ENCODE measurements at places on chromosomes 16 and 17.

DNA sequence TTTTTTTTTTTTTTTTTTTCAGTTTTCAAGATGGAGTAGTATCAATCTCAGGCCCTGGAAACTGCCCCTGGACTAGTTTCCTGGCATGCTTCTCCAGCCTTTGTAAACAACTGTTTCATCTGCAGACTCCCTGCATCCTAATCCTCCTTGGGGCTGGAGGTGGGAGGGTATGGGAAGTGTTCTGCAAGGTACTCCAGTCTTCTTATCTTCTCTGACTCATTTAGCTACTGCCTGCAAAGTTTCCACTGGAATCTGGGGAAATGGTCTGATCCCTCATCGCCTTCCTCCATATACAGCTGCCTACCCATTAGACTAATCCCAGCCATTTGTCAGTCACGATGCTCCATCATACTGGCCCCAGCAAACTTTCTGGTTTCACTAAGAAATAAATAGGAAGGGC, 21.5 kb downstream of the COPZ2 start:
- no peak for DNase-seq

GRCh38 chr17:59327981-59328290, 3.5 kb upstream of the YPEL2 start:
- no peak for DNase-seq

GRCh38 chr17:63364944-63365343, 81.2 kb downstream of the CYB561 start:
- DNase-seq, result no peak

- DNase-seq, result no peak
These were observed 8.8 kb upstream of the ADAM11 start for GRCh38 chr17:44749980-44750318.

- no peak for DNase-seq
These were observed 360.8 kb upstream of the ZFHX3 start for GRCh38 chr16:73408716-73409115.

DNA sequence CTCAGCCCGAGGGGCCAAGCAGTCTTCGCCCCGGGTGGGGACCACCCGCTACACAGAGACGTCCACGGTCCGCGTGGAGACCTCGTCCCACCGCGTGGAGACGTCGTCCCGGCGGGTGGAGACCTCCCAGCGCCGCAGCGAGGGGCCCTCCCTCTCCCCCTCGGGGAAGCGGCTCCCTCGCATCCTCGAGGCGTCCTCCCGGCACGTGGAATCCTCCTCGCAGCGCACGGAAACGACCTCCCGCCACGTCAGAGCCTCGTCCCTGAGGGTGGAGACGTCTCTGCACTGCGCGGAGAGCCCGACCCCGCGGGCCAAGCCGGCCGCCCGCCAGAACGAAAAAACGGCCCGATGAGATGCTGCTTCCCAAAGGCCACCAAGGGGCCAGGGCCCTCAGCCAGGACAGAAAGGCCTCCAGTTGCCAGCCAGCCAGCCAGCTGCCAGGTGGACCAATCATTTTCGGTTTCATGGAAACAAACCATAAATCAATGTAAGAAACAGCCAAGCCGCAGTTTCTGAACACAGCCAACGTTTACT, 424 bp downstream of the C17orf100 start:
- peak; percentile 41 for DNase-seq

GRCh38 chr16:71674229-71674628, 48.2 kb downstream of the MARVELD3 start:
- no peak for DNase-seq

DNA sequence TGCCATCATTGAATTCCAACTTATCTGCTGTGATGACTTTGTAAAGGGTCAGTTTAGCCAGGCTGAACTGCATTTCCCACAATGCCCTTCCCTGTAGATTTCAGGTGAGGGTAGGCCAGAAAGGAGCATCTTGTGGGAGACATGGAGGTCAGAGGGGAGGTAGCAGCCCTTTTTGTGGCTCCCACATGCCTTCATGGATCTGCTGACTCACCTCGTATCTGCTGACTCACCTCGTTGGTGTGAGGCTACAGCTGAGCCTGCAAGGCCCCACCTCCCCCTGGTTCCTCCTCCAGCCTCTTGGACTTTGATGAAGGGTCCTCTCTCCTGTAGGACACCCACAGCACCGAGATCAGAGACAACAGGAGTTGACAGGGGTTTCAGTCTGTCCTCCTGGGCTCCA, 102.5 kb downstream of the SALL1 start:
- DNase-seq, result no peak

DNA sequence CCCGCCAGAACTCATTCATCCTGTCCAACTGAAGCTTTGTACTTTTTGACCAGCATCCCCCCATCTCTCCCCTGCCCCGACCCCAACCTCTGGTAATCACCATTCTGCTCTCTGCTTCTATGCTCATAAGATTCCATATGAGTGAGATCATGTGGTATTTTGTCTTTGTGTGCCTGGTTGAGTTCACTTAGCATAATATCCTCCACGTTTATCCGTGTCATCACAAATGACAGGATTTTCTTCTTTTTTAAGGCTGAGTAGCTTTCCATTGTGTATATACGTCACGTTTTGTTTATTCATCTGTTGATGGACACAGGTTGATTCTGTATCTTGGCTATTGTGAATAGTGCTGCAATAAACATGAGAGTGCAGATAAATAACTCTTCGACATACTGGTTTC, 278.9 kb downstream of the SNX29 start:
- no peak for DNase-seq

- peak; percentile 44 for DNase-seq
These were observed 11.5 kb downstream of the FLII start for GRCh38 chr17:18246880-18247612.

GRCh38 chr17:40996829-40997228, 2.9 kb upstream of the KRTAP3-3 start:
- no peak for DNase-seq

GRCh38 chr16:49701789-49702494, 154.0 kb downstream of the ZNF423 start:
- no peak for DNase-seq

DNA sequence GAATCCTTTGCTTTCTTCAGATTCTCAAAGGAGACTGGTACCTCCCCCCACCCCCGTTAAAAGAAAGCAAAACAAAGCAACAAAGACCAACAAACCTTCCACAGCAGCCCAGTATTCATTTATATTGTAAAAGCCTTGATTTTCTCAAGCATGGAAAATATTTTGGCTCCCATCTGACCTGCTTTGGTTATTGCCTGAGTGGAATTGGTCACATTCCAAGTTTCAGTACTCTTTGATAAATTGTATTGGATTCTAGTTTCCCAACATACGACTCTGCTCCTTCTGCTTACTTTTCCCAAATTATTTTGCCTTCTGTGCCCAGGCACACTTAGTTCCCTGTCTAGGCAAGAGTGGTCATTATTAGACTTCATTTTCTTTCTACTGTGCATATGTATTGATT, 1.3 kb downstream of the ABCC11 start:
- no peak for DNase-seq

DNA sequence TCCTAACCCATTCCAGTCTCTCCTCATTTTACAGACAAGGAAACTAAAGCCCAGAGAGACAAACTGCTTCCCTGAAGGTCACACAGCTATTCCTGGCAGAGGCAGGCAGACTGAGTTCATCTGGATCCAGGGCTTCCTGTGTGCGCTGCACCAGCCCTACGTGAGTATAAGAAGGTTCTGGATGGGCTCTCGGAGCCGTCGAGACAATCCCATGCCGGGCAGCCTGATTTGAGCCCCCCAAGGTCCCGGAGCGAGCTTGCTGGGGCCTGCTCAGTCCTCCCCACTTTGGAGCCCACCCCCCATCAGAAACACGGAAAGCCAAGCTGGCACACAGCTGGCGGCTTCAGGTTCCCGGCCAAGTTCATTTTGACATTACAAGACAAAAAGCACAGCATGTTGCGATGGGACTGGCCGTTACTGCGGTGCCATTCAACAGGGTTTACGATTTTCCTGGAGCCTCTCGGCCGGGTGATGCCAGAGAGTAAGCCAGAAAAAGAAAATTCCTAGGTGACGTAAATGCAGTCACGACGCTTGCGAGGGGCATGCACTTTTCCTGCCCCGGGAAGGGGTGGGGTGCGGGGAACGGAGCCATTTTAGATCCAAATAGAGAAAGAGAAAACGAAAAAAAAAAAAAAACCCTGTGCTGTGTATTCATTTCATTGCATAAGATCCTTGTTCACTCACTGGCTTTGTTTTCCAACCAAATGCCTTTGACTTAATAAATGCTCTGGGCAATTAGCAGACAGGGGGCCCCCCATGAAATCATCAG, 167.1 kb upstream of the FOXF1 start:
- DNase-seq, result no peak

DNA sequence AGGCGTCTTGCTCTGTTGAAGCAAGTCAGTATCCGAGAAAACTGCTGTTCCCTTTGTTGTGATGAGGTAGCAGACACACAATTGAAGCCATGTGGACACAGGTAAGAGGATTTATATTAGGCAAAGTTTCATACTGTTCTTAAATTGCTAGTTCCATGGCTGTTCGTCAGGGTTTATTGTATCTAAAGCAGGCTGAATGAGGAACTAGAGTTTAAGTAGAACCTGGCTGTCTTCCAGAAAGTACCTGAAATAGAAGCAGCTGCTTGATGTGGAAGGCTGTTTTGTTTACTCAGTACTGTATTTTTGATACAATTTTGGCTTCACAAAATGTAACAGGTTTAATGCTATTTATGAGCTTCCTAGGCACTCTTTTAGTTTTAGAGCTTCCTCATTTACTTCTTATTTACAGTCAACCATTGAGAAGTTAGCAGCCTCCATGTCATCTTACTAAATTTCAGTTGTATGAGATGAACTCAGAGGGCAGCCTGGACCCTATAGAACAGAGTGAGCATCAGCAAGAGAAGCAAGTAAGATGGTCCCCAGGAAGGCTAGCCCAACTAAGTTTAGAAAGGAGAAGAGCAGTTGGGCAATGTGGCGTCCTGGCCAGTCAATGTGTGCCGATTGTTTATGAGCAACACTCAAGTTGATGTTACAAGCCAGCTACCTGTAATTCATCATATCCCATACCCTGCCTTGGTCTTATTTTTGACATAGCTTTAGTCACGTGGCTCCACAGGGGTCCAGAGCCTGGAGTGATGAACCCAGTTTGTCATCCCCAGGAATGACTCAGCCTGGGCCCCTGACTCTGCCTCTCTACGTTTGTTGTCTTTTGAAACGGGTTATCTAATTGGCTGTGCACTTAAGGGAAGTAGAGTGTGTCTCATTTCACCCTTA, 9.7 kb upstream of the ARL2BP start:
- DNase-seq, result peak; percentile 38

DNA sequence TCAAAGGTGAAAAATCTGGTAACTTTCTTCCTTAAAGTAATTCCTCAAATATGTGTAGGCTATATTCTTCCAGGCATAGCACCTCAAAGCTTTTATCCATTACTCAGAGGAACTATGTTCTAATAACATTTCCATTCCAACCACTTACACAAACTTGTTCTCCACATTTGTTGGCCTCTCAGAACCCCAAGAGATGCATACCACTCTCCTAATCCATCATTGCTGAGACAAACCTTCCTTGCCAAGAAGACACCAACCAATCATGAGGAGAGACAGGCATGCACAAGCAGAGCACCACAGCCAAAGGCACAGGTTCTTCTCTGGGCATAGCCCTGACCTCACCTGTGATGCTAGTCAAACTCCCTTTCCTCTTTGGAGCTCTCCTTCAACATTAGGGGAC, 20.9 kb downstream of the CDH11 start:
- no peak for DNase-seq

DNA sequence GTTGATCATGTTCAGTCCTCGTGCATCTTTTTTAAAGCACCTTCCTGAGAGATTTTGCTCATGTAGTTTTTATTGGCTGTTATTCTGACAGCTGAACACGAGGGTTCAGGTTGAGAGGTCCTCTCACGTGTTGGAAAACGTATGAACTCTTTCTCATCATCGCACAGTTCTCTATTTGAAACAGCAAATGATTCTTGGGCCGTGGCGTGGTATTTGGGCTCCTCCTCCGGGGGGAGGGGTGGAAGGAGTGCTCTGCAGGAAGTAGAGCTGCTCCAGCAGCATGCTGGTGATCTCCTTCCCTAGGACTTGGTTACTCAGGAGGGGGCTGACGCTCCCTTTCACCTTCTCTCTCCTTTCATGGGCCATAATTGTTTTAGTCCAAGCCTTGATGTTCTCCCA, 70.4 kb downstream of the KSR1 start:
- no peak for DNase-seq

DNA sequence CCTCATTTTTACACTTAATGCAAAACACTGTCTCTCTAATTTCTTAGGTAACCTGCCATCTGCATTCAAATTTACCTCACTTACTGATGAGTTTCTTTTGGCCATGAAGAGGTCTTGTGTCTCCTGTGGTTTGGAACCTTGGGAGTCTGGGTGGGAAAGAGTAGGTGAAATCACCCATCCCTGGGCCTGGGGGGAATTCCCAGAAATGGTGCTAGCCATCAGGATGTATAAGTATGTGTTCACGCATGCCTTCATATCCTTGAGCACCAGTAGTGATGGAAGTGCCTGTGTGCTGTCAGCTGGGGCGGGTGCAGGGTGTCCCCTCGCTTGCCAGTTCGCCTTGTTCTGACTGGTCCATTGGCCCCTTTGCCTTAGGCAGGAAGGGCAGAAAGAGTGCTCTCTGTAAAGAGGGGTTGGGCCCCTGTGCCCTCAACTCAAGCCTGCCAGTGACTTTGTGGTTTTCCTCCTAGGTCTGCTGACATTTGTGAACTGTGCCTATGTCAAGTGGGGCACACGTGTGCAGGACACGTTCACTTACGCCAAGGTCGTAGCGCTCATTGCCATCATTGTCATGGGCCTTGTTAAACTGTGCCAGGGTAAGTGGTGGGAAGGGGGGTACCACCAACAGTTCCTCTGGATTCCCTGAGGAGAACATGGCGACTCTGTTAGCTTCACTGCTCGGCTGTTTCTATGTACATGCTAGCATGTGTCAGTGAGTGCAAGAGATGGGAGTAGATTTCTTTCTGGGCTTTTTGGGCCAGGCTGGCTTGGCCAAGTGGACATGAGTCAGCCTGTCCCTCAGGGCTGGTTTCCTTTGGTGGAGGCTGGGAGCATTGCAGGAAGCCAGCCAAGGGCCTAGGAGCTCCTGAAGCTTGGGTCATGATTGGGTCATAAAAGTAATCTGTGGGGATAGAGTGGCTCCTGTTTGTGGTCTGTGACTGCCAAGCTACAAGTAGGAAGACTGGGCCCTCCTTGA, 23.2 kb downstream of the SLC7A6OS start:
- no peak for DNase-seq

DNA sequence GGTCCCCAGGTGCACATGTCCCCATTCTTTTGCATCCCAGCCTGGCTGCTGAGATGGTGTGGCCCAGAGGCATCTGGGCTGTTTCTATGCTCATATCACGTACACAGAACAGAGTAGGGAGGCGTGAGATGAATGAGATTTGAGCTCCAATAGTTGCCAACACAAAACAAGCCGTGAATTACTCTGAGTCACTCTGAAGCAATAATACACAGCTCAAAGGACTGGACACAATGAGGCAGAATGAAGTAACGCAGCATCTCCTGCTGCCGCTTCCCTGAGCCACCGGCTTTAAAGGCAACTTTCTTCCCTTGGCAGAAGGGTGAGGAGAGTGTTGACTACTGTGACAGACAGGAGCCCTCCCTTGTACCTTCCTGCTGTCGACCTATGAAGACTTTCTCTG, 33.9 kb upstream of the CLEC18B start:
- no peak for DNase-seq

GRCh38 chr17:6048486-6048885, 21.7 kb upstream of the WSCD1 start:
- DNase-seq, result no peak
